ENCODE measurements at places on chromosomes 1 and 21.

- DNase-seq = no peak
Observed at GRCh38 chr1:169697755-169698154, 13.7 kb downstream of the SELL start.

- DNase-seq = no peak
Observed at GRCh38 chr1:207218512-207219362, 102.7 kb upstream of the CD55 start.

GRCh38 chr21:43879348-43880110 lies 14.5 kb downstream of the AGPAT3 start:
- no peak for DNase-seq

- DNase-seq = no peak
Observed at GRCh38 chr1:10515301-10515975, 40.7 kb downstream of the PEX14 start.

GRCh38 chr1:10546896-10547295 lies 72.1 kb downstream of the PEX14 start:
- DNase-seq = no peak

GRCh38 chr1:203931953-203932352 lies 70.6 kb downstream of the SNRPE start:
- DNase-seq = no peak

- peak; percentile 4 for DNase-seq
Observed at GRCh38 chr1:53349968-53350852, 22.3 kb upstream of the LRP8 start.

DNA sequence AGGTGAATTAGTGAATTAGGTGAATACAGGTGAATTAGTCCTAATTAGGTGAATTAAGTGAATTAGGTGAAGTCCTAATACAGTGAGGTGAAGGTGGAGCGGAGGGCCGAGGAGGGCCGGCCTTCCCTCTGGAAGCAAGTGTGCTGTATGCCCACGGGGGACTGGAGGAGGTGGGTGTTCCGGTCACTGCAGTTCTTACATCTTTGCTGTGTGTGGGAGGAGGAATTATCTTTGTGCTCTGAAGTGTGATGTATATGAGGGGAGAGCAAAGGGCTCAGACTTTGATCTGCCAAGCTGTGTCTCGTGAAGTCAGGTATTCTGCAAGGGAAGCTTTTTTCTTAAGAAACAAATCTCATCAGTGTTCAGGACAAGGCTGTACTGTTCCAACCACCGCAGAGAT lies 45.4 kb downstream of the AGPAT3 start:
- DNase-seq = no peak

GRCh38 chr1:79043506-79043905 lies 37.0 kb upstream of the ADGRL4 start:
- DNase-seq = no peak

DNA sequence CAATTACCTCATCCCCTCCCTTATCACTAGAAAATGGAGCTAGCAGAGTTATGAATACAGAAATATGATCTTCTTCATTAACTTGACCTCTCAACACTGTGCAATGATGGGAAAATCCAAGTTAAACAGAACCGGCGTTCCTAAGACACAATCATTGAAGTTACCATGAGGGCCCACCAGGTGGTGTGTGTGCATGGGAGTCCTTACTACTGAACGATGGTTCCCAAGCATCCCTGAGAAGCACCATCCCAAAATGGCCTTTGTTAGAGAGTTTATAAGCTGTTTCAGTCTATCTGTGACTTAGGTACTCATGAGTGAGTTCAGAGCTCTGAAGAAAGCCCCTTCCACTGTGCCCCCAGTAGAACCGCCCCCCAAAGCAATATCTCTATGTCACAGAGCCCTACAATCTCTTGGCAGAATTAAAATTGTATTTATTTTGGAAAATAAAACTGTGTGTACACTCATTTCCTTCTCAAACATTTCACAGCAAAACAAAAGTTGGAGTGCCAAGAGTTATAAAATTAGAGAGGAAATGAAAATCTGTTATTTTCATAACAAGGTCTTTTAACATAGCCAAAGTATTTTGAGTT lies 56.8 kb downstream of the PLD5 start:
- no peak for DNase-seq

GRCh38 chr1:212928323-212929291 lies 21.7 kb upstream of the VASH2 start:
- no peak for DNase-seq

GRCh38 chr1:85343213-85343611 lies 66.8 kb upstream of the BCL10 start:
- no peak for DNase-seq

- DNase-seq = peak; percentile 33
Observed at GRCh38 chr1:3695326-3696217, 43.3 kb downstream of the TP73 start.

GRCh38 chr1:114551400-114551799 lies 30.0 kb downstream of the BCAS2 start:
- DNase-seq = no peak

DNA sequence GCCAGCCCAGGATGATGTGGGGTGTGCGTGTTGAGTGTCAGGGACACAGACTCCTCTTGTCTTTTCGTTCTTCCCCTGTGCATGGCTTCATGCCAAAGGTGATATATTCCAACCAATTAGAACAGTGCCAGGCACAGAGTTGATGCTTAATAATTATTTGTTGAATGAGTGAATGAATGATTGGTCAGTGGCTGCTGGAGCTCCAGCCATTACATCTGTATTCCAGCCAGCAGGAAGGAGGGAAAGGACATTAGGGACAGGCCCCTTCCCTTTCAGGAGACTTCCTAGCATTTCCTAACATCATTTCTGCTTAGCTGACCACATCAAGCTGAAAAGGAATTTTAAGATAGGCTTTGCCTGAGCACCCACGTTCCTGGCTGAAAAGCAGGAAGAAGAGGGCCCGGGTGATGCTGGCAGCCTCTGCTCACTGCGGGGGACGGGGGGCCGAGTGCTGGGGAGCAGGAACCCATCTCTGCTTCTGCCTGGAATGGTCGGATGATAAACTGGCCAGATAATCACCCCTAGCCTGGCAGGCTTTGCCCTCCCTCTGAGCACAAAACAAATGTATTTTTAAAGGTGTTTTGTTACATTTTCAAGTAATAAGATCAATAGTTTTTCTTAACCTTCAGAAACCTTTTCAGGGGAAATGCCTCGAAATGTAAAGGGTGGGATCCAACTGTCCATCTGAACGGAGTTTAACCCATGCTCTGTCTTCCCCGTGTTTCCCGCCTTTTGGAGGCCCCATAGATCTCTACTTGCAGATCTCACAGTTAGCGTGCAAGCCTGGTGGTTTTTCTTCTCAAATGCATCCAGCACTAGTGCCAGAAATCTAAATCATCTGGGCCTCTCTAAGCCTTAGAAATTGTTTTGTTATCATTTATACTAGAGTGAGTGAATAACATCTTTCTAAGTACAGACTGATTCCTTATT lies 39.0 kb downstream of the SLC37A1 start:
- DNase-seq = no peak

DNA sequence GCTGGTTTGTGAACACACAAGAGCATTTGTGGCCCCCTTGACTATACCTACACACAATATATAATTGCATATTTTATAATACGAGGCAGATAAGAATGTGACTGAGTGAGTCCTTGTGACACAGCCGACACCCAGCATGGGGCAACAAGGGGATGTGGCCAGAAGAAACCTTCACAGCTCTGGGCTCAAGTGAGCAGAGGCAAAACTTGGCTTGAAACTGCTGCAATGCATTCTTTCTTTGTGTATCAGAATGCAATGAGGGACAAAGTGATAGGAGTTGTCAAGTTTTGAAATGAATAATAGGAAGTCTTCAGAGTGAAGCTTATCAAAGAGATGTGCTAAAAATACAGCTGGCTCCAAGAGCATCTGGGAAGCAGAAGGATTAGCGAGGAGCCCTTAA lies 124.0 kb upstream of the C8B start:
- DNase-seq = no peak

Measured in activated CD8-positive, alpha-beta memory T cell treated with anti-CD3 and anti-CD28 coated beads, Interleukin-2, amount 50 U/mL, for 4 hours (primary cell).